ENCODE measurements at places on chromosomes 13 and 19. TPM values are rescaled to one million over a fixed set of nuclear protein-coding genes. Genes with fewer than 3 reads are reported as not detected.

MRI1 gene
- 16.3 TPM for total RNA-seq

KHSRP gene
- 205 TPM for total RNA-seq

CYP4F8 gene
- total RNA-seq = not detected

CEACAM16 gene
- 0.19 TPM for total RNA-seq

ZNF324B gene
- 7.9 TPM for total RNA-seq

CPT1C gene
- total RNA-seq = 14.4 TPM

NLRP5 gene
- not detected for total RNA-seq

DCT gene
- not detected for total RNA-seq

GPR180 gene
- total RNA-seq = 3.6 TPM

UBE2L5 gene
- total RNA-seq = not detected

BRSK1 gene
- total RNA-seq = 3.5 TPM

TSPAN16 gene
- total RNA-seq = not detected

ADPRHL1 gene
- total RNA-seq = 13.9 TPM

NCCRP1 gene
- 1.2 TPM for total RNA-seq

FCER2 gene
- total RNA-seq = not detected

KCNC3 gene
- 0.78 TPM for total RNA-seq

GNA15 gene
- 0.08 TPM for total RNA-seq

PODNL1 gene
- total RNA-seq = 1.7 TPM

LAIR1 gene
- total RNA-seq = not detected

CPB2 gene
- not detected for total RNA-seq

ZNF296 gene
- total RNA-seq = 11.8 TPM

C1QTNF9B gene
- total RNA-seq = not detected

PAN3 gene
- total RNA-seq = 8.1 TPM

LRRC4B gene
- 0.38 TPM for total RNA-seq

CDC37 gene
- total RNA-seq = 191 TPM

ZNF841 gene
- total RNA-seq = 1.7 TPM

NPAS1 gene
- 5.8 TPM for total RNA-seq

CD209 gene
- not detected for total RNA-seq

SLC25A42 gene
- total RNA-seq = 1.1 TPM

SYCN gene
- total RNA-seq = not detected

LHB gene
- total RNA-seq = not detected

All from A549 treated with ZK216348 at 1 μM for 4 hours (cell line).